ENCODE measurements at places on chromosomes 6 and 20.
A peak's percentile ranks its signal among the peaks of the same experiment; 100 is the strongest.

GRCh38 chr20:965956-966355 is 36.2 kb downstream of the RSPO4 start:
- DNase-seq = no peak

GRCh38 chr6:14671261-14671681 is 553.7 kb downstream of the CD83 start:
- DNase-seq = peak; percentile 34

GRCh38 chr6:29723666-29724588 is 693 bp downstream of the HLA-F start:
- peak; percentile 60 for DNase-seq

- DNase-seq = no peak
These were observed 21.8 kb downstream of the LRP11 start for GRCh38 chr6:149842331-149842730.

DNA sequence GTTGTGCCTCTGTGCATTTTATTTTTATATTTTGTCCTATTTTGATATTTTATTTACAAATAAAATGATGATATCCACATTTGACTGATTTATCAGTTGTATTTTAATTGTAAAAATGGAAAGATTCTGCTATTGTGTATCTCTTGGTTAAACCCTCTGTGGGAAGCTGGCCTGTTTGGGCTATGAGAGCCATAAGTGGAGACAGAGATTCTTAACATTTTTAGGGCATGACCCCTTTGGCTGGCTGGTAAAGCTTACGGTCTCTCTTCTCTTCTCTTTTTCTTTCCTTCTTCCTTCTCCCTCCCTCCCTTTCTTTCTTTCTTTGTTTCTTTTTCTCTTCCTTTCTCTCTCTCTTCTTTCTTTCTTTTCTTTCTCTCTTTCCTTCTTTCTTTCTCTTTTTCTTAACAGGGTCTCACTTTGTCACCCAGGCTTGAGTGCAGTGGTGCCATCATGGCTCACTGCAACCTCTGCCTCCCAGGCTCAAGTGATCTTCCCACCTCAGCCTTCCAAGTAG is 172.3 kb upstream of the CDYL start:
- DNase-seq = peak; percentile 43

GRCh38 chr6:169884158-169884557 is 132.7 kb downstream of the ERMARD start:
- no peak for DNase-seq

- peak; percentile 64 for DNase-seq
These were observed 145.6 kb upstream of the MANEA start for GRCh38 chr6:95431637-95432228.

DNA sequence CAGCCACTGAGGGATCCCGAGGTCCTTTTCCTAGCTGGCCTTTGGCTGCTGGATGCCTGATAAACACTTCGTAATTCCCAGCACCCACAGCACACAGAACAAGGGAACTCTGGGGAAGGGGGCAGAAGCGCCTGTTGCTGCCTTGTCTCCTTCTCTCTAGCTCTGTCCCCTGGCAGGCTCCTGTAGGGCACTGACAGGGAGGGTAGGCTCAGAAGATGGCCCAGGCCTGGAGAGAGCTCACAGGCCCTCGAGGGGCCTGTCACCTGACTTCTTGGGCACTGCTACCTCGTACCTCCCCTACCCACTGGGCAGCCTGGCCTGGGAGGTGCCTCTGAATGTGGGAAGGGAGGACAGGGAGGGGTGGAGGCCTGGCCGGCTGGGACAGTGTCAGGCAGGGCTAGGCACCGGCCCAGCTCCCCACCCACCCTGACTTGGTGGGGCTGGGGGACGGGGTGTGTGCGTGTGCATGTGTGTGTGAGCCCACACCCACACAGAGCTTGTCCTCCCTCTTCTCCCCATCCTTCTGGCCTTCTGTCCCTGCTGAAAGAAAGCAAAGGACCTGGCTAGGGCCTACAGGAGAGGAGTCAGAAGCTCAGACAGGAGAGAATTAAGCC is 18.1 kb downstream of the C6orf132 start:
- no peak for DNase-seq

DNA sequence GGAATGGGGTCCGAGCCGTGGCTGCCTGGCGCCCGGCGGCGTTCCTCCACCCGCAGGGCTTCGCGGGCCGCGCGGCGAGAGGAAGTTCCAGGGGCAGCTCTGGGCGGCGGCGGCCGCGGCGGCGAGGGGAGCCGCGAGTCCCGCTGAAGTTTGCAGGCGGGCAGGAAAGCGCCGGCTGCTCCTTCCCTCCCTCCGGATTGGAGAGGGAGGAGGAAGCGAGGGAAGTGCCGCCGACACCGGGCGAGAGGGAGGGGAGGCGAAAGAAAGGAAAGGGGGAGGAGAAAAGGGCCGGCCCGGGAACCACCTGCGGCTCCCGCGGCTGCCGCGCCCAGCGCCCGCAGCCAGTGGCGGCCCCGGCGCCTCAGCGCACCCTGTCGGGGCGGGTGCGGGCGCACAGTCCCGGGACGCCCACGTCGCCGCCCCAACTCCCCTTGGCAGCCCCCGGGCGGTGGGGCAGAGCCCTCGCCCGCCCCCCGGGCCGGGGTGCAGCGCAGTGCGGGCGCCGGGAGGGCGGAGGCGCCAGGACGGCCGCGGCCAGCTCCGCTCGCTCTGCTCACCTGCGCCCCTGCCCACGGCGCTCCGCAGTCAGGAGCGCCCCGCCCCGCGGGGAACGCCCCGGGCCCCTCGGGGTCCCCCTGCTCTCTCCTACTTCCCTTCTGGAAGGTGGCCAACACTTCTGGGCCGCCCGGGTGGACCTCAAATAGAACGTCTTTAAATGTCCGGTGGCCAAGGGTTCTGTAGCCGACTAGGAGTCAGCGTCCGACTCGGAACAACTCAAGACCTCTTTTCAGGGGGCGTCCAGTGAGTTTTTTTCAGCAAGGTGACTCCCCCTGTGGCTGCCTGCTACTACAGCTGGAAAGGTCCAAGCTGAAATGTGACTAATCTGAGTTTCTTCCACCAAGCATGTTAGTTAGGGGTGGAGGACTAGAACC is 80.3 kb upstream of the CCDC28A start:
- DNase-seq = peak; percentile 63

GRCh38 chr20:54199721-54200176 is 8.1 kb upstream of the PFDN4 start:
- DNase-seq = peak; percentile 88

GRCh38 chr6:56643379-56644089 is 845 bp upstream of the DST start:
- DNase-seq = peak; percentile 44

DNA sequence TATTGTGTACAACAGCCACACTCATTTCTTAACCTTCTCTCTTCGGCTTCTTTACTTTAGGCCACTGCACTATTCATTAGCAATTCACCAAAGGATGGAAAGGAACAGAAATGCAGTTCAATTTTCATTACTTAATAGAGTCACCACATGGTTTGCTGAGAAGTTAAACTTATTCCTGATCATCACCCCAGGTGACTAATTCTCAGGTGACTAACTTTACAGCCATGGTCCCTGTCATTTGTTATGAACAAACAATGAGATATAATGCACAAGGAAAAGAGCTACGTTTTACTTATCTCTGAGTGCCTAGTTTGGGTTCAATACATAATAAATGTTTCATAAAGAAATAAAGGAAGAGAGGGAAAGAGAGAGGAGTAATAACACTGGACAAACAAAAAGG is 45.8 kb upstream of the DST start:
- no peak for DNase-seq

GRCh38 chr6:2296781-2297180 is 51.4 kb upstream of the GMDS start:
- DNase-seq = no peak

- no peak for DNase-seq
These were observed 838 bp downstream of the AHCY start for GRCh38 chr20:34302312-34302722.

- no peak for DNase-seq
These were observed 16.8 kb downstream of the FOXC1 start for GRCh38 chr6:1626481-1626880.

- no peak for DNase-seq
These were observed 4.9 kb downstream of the SMPD2 start for GRCh38 chr6:109445382-109445781.

- no peak for DNase-seq
These were observed 25.3 kb upstream of the FABP7 start for GRCh38 chr6:122754191-122754731.

GRCh38 chr20:58661598-58662473 is 10.8 kb downstream of the STX16 start:
- no peak for DNase-seq

GRCh38 chr20:44701118-44701857 is 13.9 kb upstream of the CCN5 start:
- peak; percentile 40 for DNase-seq

- DNase-seq = peak; percentile 80
These were observed 4.1 kb upstream of the PHACTR2 start for GRCh38 chr6:143673669-143674068.

GRCh38 chr6:100101644-100102043 is 107.6 kb upstream of the MCHR2 start:
- peak; percentile 54 for DNase-seq

GRCh38 chr20:9407805-9408421 is 106.5 kb upstream of the LAMP5 start:
- peak; percentile 87 for DNase-seq

DNA sequence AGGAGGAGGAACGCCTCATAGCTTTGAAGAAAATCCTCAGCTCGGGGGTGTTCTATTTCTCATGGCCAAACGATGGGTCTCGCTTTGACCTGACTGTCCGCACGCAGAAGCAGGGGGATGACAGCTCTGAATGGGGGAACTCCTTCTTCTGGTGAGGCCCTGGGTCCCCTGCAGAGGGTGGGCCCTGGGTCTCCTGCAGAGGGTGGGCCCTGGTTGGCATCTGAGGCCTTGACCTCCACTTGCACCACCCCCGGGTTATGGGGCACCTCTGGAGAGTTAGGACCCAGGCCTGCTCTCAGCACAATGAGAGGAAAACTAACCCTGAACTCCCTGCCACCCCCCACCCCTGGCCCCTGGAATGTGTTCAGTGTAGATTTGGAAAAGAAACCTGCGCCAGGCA is 47.2 kb downstream of the SYNJ2 start:
- no peak for DNase-seq

GRCh38 chr20:16027686-16028085 is 545.6 kb downstream of the KIF16B start:
- DNase-seq = no peak

GRCh38 chr6:5455142-5455541 is 193.8 kb downstream of the FARS2 start:
- DNase-seq = no peak

Data from adipocyte (in vitro differentiated cells).